ENCODE measurements at places on chromosomes 1 and 21.

- no peak for DNase-seq
Measured at GRCh38 chr1:89311757-89312156, 39.1 kb upstream of the GBP5 start.

GRCh38 chr1:173094541-173094940 lies 43.8 kb upstream of the TNFSF18 start:
- DNase-seq: no peak

DNA sequence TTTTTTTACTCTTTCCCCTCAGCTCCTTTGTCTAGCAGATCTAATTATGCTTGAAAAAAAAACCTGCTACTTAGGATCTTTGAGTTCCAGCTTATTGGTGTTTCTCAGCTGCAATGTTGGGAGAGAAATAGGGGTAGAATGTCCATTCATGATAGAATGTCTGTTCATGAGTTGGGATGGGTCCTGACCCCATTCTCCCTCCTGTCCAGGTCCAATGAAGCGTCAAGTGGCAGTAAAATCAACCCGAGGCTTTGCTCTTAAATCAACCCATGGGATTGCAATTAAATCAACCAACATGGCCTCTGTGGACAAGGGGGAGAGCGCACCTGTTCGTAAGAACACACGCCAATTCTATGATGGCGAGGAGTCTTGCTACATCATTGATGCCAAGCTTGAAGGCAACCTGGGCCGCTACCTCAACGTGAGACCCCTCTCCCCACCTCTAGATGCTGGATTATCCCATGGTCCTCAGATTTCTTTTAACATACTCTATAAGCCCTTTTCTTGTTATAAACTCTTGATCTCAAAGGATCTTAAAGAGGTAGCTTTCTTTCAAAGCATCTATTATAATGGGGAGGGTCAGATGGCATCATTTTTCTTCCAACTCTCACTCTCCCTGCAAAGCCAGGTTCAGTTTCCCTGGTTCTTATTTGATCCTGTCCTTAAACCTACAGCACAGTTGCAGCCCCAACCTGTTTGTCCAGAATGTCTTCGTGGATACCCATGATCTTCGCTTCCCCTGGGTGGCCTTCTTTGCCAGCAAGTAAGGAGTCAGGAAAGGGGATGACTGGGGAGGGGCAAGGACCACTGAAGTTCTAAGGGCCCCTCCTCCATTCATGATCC lies 11.1 kb downstream of the CERS2 start:
- no peak for DNase-seq

- no peak for DNase-seq
Measured at GRCh38 chr1:174116042-174116441, 43.3 kb upstream of the RABGAP1L start.

GRCh38 chr1:182850319-182850718 lies 11.2 kb downstream of the DHX9 start:
- DNase-seq: no peak

- no peak for DNase-seq
Measured at GRCh38 chr1:207849646-207850045, 61.3 kb downstream of the CD34 start.

DNA sequence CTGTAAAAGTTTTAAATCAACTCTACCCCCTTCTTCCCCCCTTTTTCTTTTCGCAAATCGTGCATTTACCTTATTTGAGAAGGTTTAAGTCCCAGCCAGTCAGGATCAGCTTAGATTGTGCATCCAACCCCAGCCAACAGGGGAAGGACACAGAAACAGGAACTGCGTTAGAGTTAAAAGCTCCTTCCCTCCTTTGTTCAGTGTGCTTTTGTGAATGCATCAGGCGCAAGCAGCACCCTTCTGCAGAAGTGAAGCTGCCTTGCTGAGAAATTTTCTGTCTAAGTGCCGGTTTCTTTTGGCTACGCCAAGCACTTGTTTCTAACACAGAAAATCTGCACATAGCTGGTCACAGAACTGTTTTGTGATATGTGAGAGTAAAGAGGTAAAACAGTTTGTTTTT lies 56.2 kb upstream of the PRRC2C start:
- no peak for DNase-seq

- no peak for DNase-seq
Measured at GRCh38 chr21:31592516-31592915, 67.0 kb upstream of the SOD1 start.

- DNase-seq: no peak
Measured at GRCh38 chr1:21961337-21961736, 15.5 kb upstream of the CELA3B start.

Measured in HAP-1 (cell line).